Nucleus accumbens (tissue), 56 donors: ENCODE measurements at places on chromosomes 7 and 10.

DNA sequence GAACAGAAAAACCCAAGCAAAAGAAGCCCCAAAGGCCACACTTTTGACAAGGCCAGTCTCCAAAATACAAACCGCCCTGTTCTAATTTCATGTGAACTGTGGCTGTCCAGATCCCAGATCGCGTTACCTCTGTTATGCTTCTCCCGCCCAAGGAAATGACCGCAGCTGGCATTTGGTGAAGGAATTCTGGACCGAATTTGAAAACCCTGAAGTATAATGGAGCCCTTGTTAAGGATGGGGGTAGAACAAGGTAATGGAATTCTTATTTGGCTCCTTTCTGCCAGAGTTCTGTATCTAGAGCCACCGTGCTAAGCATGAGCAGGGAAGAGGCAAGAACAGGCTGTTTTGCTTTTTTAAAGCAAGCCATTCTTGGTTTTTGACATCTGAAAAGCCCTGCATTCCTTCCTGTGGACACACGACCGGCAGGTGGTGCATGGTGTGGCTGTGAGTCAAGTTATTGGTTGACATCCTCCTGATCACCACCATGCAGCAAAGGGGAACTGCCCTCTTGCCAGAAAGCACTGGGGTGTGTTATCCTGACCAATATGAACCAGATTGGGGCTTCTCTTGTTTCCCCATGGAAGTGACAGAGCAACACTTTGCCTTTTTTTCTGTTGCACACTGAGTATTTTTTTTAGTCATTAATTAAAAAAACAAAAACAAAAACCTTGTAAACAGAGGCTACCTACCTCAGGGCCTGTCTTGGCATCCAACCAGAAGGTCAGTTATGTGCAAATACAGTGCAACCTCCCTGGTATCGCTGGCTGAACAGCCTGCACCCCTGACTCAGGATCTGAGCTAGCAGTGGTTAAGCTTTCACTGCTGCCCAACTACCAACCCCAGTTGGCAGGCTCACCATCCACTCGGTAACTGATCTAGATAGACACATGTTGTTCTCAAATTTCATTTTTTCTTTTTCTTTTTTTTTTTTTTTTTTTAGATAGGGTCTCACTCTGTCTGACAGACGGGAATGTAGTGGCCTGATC, 14.2 kb downstream of the UCMA start:
- no peak for DNase-seq

- DNase-seq, result no peak
Observed at GRCh38 chr10:125231116-125231812, 70.9 kb upstream of the CTBP2 start.

DNA sequence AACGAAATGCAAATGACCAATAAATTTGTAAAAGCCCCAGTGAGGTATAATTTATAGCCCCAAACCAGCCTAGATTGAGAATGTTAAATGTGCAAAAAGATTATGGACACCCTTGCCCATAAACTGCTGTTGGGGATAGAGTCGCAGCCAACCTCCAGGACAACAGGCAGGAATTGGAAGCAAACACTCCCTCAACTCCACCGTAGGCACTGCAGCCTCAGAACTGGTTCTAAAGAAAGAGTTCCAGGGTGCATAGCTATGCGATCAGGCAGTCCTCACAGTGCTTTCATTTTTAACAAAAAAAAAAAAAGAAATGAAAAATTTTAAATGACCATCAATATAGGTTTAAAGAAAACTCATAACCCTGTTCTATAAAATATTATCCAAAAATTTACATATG, 86.2 kb downstream of the CXCL12 start:
- DNase-seq, result no peak

DNA sequence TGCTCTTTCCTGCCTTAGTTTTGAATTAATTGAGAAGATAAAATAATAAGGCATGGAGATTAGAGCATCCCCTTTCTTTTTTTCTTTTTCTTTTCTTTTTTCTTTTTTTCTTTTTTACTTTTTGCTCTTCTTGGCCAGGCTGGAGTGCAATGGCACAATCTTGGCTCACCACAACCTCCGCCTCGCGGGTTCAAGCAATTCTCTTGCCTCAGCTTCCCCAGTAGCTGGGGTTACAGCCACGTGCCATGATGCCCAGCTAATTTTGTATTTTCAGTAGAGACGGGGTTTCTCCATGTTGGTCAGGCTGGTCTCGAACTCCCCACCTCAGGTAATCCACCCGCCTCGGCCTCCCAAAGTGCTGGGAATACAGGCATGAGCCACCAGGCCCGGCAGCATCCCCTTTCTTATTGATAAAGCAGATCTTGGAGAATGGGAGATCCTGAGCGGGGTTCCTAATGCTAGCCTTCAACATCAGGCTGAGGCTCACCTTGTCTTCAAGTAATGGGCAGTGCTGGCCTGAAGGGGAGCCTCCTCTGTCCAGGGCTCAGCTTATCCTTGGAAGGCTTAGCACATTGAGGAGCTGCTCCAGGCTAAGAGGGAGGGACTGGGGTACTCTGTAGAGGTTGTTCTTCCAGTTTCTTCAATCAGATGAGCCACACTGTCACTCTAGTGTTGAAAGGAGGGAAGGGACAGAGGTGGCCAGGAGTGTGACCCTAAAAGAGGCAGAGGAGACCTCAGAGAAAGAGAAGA, 27.9 kb downstream of the GSTO2 start:
- DNase-seq, result no peak

- no peak for DNase-seq
Observed at GRCh38 chr10:52332815-52333214, 18.7 kb downstream of the DKK1 start.

GRCh38 chr10:61779950-61780659, 117.4 kb downstream of the CABCOCO1 start:
- DNase-seq, result no peak

GRCh38 chr10:89471110-89471809, 56.9 kb downstream of the IFIT5 start:
- DNase-seq, result no peak

- DNase-seq, result no peak
Observed at GRCh38 chr7:28649189-28649588, 236.9 kb downstream of the CREB5 start.

DNA sequence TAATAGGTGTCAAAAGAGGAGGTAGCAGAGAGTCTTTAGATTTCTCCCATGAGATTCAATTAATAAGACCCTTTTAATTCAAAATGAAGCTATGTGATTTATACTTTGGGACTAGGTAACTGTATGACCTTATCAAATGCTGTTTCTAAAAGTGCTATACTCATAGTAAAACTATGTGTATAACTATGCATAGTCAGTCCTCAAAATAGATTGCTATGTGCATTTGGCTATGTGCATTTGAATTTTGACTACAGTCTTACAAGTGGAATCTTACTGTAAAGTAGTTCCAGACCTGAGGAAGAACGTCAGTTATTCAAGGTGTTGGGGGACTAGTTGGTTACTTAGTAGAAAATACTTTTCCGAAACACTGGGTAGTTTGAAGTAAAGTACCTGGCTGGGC, 36.9 kb downstream of the ADD3 start:
- no peak for DNase-seq

GRCh38 chr7:7134046-7134445, 48.3 kb upstream of the C1GALT1 start:
- DNase-seq, result no peak

GRCh38 chr7:101859411-101860106, 42.1 kb downstream of the CUX1 start:
- no peak for DNase-seq

DNA sequence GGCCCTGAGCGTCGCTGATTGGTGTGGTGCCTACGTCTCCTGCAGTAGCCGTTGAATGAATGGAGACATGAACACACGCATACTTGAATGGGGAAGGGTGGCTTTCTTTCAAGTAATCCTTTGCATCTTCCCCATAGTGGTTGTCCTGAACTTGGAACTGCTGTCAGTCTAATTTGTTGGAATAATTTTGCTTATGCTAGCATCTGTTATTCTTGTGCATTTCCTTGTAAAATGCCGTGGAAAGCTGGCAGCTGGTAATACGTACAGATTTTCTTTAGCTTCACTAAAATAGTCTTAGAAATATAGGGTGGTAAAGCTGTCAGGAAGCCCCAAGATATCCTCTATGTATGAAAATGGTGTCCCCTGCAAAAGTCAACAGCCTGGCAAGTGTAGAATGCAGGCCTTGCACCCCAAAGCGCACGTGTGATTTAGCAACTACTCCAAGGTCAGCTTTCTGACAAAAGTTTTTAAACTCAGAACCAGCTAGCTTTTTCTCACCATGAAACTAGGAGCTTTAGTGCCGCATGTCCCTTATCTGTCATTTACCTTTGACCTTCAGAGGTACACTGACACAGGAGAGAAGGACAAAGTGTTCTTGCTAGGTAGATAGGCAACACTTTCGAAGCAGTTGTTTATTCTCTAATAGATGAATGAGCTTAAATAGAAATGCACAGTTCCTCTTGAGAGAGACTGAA, 70.8 kb downstream of the RBM33 start:
- DNase-seq, result no peak

- no peak for DNase-seq
Observed at GRCh38 chr10:133353202-133353959, 4.4 kb downstream of the FUOM start.

DNA sequence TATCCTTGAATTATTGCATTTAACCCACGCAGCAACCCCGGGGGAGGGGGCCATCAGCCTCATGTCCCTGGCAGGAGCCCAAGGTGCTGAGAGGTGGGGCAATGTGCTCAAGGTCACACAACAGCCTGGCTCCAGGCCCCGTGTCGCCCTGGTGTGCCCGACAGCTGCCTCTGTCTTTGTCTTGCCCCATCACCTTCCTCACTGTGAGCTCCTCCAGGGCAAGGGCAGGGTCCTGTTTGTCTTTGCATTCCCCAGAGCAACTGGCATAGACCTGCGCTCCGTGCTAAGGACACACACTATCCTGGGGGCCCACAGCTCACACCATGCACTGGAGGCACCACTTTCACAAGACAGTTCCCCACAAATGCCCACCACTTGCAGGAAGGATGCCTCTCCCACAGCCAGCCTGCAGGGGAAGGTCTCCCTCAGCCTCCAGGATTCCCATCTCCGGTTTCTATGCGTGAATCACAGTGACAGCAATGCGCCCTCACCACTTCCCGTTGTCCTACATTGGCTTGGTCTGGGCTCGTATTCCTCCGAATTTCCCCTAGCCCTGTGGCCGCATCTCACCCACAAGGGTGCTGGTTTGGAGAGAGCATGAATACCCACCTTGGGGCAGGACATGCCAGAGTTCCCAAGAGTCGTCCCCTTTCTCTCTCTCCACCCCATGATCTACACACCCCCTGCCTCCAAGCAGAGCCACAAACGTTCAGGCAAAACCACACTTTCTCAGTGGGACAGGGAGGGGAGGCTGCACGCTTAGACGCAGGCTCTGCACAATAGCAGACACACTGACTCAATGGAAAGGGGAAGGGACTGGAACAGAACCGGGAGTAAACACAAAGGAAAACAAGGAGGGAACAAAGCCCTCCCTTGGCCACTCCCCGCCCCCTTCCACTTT, 10.3 kb downstream of the ITPRIP start:
- DNase-seq, result no peak

- no peak for DNase-seq
Observed at GRCh38 chr7:100035876-100036275, 13.7 kb upstream of the ZSCAN21 start.

DNA sequence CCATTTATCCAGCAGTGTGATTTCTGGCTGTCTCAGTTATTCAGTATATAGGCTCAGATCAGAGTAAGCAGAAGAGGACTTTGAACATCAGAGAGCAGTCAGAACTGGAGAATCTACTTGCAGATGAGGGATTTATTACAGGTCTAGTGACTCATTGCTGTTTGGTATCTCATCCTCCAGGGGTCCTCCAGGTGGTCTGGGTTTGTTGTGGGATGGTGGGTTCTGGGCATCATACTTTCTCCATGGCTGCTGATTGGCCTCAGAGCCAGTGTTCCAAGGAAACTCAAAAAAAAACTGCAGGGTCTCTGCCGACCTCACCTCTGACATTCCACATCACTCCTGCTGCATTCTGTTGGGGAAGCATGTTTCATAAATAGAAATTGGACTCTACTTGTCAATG, 214.8 kb downstream of the CNTNAP2 start:
- DNase-seq, result no peak

DNA sequence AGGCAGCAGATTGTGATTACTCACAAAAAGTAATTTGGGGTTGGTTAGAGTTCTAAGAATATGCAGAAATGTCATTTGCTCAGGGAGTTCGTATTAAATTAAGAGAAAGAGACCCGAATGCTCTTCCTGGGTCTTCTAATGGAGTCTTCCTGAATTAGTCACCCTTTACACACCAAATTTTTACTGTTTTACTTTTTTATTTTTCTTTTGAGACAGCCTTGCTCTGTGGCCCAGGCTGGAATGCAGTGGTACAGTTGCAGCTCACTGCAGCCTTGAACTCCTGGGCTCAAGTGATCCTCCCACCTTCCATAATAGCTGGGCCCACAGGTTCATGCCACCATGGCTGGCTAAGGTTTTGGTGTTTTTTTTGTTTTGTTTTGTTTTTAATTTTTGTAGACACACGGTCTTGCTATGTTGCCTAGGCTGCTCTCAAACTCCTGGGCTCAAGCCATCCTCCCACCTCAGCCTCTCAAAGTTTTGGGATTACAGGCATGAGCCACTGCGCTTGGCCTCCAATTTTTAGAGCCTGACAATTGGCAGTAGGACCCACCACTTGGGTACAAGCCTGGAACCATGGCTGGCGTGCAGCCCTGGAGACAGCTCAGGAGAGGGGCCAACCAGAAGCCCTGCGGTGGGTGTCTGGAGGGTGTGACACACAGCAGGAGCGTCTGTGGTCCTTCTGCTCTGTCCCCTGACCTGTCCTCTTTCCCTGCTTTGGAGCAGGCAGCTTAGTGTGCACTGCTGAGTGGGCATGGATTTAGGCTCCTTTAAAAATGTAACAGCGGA, 16.4 kb upstream of the BHLHA15 start:
- no peak for DNase-seq

- DNase-seq, result no peak
Observed at GRCh38 chr10:93404048-93404354, 78.1 kb downstream of the MYOF start.

DNA sequence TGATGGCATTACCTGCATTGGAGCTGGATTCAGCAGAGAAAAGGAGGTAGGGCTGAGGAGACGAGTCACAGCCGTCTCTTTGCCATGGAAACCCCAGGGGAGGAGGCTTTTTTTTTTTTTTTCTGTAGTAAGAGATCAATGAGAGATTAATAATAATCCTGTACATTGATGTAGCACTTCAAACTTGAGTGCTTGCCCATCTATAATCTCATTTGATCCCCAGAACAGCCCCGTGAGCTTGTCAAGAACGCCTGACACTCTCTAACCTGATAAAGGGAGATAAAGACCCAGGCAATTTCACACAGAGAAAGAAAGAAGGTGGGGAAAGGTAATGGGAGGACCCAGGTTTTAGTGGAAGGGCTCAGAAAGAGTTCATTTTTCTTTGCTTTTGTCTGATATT, 195.2 kb upstream of the FOXK1 start:
- DNase-seq, result no peak

DNA sequence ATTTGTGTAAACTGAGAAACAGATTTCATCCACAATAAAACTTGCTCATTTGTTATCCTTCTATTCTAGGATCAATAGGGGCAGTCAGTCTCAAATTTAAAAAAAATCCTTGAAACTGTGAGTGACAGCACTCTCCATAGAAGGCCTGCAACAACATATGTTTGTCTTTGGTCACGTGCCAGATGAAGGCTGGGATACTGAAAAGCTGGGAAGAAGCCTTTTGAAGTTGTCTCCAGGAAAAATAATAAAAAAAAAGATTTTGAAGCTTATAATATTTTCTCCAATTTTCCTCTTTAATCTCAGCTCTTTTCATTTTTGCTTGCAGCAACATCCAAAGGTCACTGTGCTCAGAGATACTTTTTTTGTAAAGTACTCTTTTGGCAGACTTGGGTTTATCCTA, 128.6 kb upstream of the SLC26A5 start:
- no peak for DNase-seq

- DNase-seq, result no peak
Observed at GRCh38 chr10:117761695-117762094, 219.1 kb downstream of the EMX2 start.

- DNase-seq, result no peak
Observed at GRCh38 chr7:98151884-98152283, 45.2 kb downstream of the LMTK2 start.
